B cell (primary cell): ENCODE measurements at places on chromosomes 3 and 15.

- no peaks in the 10 kb centered on the region for H3K27me3 ChIP-seq
- no peak overlapping the region for H3K27ac ChIP-seq
- H3K4me3 ChIP-seq = no peak overlapping the region
- no peak for DNase-seq
These were observed 158.7 kb upstream of the SLCO3A1 start for GRCh38 chr15:91694831-91695210.

DNA sequence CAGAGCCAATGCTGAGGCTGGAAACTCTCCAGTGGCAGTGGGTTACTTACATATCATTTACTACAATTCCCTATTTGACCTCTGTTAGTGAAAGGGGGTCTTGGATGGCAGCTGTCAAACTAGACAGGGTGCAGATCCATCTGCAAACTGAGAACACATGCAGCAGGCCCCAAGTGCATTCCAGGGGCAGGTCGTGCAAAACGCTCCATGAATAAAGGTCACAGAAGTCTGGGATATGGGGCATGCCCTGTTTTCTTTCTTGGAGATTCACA, 25.0 kb upstream of the RAD18 start:
- no peak overlapping the region for H3K27ac ChIP-seq
- no peak overlapping the region for H3K4me3 ChIP-seq

DNA sequence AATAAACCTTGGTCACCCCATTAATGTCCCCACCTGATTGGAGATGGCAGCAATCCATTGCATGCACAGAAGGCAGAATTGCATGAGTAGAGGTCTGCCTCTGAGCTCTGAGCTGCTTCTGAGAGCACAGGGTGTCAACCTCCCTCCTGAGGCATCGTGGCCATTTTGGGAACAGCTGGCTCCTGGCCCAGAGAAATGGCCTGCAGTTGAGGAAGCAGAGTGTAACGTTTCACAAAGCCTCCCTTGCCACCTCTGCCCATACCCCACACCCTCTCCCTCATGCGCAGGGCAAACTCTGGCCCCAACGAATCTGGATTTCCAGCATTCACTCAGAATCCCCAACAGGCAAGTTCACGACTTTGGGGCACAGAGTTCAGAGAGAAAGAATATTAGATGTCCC, 198.9 kb downstream of the ADAMTS9 start:
- H3K36me3 ChIP-seq = no peaks in the 10 kb centered on the region
- peaks cover 9% of the 10 kb centered on the region for H3K27me3 ChIP-seq
- no peak for DNase-seq
- no peak overlapping the region for H3K27ac ChIP-seq

GRCh38 chr3:103167850-103168249, 733.0 kb downstream of the ZPLD1 start:
- no peaks in the 10 kb centered on the region for H3K27me3 ChIP-seq
- H3K27ac ChIP-seq = no peak overlapping the region
- H3K4me1 ChIP-seq = no peaks in the 10 kb centered on the region
- no peak for DNase-seq

DNA sequence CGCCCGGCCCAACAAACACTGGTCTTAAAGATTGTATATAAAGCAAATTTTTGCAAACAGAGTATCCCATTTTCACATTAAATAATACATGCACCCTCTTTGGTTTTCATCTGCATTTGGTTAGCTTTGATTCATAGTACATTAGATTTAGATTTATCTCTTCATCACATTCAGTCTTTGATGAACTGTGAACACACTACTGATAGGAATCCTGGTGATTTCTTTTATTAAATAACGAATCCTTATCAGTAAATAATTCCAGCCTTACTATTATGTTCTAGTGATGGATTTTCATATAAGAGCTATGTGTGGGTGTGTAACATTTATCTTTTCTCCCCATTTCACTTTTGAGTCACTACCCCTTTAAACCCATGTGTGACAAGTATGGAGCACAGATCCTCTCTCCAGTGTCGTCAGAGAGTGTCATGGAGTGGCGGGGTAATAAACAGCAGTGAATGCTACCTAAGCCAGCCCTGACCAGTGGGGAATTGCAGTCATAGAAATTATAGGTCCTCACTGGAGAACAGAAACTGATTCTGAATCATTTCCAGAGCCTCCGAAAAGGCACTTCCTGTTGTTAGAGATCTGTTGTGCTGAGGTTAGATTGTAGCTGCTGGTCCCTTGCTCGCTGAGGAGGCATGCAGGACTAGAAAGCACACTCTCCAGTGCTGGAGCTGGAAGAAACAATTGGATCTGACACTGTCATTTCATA, 22.0 kb downstream of the SLC7A14 start:
- H3K36me3 ChIP-seq = no peaks in the 10 kb centered on the region
- no peak for DNase-seq
- H3K27ac ChIP-seq = no peak overlapping the region
- H3K4me3 ChIP-seq = no peak overlapping the region
- H3K27me3 ChIP-seq = peaks cover 3% of the 10 kb centered on the region

- no peak for DNase-seq
- H3K36me3 ChIP-seq = peaks cover 2% of the 10 kb centered on the region
- no peaks in the 10 kb centered on the region for H3K27me3 ChIP-seq
- no peak overlapping the region for H3K4me3 ChIP-seq
- peaks cover 15% of the 10 kb centered on the region for H3K4me1 ChIP-seq
- H3K27ac ChIP-seq = no peak overlapping the region
These were observed 20.2 kb upstream of the GPX1 start for GRCh38 chr3:49378249-49378895.

DNA sequence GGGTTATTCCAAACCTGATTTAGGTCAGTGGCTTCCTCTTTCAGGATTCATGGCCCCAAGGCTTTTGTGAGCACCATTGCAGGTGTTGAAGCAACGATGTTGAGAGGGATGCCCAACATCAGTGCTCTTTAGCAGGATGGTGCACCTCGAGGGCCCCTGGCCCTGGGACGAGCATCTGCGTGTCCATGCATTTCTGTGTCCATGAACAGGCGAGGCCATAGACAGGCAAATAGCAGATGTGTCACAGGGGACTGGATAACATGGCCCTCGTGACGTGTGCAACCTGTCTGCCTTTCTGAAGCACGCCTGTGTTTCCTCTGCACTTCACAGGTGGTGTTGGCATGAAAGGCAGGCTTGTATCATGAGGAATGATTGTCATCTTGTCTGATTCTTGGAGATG, 132.3 kb downstream of the SNRPN start:
- H3K4me1 ChIP-seq = no peaks in the 10 kb centered on the region
- H3K4me3 ChIP-seq = no peak overlapping the region
- peaks cover 78% of the 10 kb centered on the region for H3K36me3 ChIP-seq
- no peak overlapping the region for H3K27ac ChIP-seq
- DNase-seq = no peak

- DNase-seq = no peak
- H3K27ac ChIP-seq = no peak overlapping the region
- H3K4me1 ChIP-seq = peaks cover 18% of the 10 kb centered on the region
- H3K36me3 ChIP-seq = no peaks in the 10 kb centered on the region
These were observed 4.6 kb upstream of the TRIM71 start for GRCh38 chr3:32813180-32813579.

GRCh38 chr15:64944961-64945360, 33.3 kb downstream of the ANKDD1A start:
- no peak overlapping the region for H3K4me3 ChIP-seq
- no peak for DNase-seq
- no peaks in the 10 kb centered on the region for H3K36me3 ChIP-seq
- H3K27ac ChIP-seq = no peak overlapping the region

DNA sequence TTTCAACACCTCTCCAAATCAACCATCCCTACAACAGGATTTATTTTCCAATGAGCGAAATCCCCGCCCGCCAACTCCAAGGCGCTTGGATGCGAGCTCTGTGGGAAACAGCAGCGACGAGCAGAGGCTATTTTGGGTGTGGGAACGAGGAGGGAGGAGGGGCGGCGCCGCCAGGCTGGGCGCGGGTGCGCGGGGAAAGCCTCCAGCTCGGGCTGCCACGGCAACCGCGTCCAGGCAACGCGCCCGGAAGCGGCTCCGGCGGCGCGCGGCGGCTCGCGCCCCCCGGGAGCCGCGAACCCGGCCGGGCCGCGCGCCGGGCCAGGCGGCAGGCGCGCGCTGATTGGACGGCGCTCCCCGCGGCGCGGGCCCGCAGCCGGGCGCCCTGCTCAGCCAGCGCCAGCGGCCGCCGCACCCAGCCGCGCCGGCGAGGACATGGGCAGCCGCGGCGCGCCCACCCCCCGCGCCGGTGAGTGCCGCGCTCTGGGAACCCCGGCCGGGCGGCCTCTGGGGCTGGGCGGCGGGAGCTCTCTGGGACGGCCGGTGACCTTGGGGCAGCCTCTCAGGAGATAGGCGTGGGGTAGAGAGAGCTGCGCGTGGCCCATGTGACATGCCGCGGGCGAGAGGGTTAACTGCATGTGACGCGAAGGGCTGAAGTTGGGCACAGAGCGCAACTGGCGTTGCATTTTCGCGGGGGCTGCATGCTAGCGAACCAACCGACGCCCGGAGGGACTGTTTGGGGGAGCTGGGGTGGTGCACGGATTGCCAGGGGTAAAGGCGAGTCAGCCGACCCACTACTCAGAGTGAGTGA, at the start of gene FAM81A:
Gene FAM81A (plus strand): TSS at position 370 of the 808 bp plus-strand sequence. CDS start 20,441 bp downstream, outside the sequence.
- DNase-seq = peak; percentile 79
- peaks cover 22% of the 10 kb centered on the region for H3K4me1 ChIP-seq
- H3K27me3 ChIP-seq = no peaks in the 10 kb centered on the region
- H3K36me3 ChIP-seq = no peaks in the 10 kb centered on the region
